ENCODE measurements at places on chromosomes 1 and 21.

- DNase-seq = no peak
Observed at GRCh38 chr1:152398812-152399698, 15.0 kb downstream of the CRNN start.

DNA sequence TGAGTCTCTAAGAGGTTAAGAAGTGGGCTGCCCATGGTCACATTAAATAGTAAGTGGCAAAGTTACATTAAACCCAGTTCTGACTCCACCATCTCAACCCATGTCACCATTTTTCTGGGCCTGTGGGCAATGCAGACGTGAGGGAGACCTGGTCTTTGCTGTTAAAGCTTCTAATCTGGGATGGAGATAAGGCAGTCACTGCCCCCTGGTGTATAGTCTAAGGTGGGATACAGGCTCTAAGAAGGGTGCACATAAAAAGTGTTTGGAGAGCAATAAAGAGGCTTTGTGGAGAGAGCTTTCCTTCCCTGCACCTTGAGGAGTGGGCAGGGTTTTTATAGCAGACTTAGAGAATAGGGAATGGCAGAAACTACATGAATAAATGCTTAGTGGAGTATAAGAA, 141.3 kb downstream of the ROR1 start:
- no peak for DNase-seq

DNA sequence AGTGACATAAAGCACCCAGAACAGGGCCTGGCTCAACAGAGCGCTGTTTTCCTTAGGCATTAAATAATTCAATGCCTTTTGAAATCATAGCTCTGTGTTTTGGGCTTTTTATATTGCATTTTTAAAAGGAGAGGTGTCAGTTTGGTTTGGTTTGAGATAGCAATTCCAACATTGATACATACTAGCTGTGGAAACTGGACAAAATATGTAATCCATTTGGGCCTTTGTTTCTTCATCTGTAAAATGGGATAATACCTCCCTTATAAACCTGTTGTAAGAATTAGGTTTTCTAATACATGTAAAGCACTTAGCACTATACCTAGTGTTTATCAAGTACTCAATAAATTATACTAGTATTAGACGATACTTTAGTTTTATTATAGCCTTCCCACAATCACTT, 8.7 kb upstream of the RAB4A start:
- no peak for DNase-seq

DNA sequence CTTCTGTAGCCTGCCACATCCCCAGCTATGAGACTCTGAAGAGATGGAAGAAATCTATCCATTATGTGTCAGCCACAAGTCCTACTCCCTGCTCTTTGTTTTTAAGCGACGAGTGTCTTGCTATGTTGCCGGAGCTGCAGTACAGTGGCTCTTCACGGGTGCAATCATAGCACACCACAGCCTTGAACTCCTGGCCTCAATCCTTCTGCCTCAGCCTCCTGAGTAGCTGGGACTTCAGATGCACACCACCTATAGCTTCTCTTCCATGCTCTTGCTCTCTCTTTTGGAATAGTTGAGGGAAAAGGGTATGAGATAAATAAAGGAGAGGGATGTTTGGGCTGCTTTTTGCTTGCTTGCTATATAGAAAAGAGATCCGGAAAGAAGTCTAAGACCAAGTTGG, 1.6 kb downstream of the TUFT1 start:
- no peak for DNase-seq

DNA sequence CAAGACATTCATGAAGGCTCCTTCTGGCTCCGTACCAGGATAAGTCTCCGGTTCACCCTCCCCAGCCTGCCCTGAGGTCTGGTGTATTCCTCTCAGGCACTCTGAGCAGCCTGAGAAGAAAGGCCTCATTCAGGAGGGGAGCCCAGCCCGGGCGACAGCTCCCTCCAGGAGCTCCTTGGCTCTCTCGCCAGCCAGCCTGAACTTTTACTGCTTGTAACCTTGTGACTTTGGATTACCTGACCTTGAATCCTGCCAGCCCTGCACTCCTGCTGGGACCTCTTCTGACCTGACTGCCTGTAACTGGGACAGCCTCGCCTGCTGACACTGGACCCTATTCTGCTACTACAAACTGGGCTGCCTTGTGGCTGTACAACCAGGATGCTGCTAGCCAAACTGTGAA, 65.8 kb downstream of the CD34 start:
- no peak for DNase-seq

DNA sequence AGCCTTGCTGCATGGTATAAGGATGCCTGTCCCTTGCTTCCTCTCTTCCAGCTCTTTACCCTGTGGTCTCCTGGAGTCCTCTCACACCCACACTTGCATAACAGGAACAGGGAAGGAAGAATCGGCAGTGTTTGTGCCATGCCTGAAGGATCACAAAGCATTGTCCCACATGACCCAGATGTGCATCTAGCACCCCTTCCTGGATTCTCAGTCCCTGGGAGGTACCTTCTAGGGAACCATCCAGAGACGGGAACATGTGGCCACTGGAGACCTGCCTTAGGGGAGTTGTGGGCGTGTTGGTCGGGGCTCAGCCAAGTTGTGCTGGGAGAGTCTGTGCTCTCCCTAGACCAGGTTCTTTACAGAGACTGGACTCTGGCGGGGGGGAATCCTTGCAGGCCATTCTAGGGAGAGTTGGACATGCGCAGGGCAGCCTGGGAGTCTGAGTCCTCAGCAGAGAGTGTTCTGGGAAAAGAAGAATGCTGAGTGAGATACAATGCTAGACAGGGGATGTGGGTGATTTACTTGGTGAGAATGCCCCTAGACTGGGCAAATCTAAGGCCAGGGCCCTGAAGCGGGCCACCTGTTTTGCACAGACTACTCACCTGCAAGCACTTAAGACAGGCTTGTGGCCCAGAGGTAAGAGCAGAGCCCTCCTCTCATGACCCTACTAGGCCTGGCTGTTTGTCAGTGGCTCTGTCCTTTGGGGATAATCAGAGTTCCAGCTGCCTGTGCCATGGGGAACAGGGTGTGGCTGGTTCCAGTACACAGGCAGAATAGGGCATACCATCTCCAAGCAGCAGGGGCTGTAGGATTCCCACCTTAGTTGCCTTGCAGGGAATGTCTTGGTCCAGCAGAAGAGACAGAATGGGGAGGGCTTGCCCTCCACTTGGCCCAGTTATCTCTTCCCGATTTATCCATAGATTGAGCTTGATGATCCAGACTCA, 89.8 kb downstream of the MAN1C1 start:
- DNase-seq = no peak

DNA sequence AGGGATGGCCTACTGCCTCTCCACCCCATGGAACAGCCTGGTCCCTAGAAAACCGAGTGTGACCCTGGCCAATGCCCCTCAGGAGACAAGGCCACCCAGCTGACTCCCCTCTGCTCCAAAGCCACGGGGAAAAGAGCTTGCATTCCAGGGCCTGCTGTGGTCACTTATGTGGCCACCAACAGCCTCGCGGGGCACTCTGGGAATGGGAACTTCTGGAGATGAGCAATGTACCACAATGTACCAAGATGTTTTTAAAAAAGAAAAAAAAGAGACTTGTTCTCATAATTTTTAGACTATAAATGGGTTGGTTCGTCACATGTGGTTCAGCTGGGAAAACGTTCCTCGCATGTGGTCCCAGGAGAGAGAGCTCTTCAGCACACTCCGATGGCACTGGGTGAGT, 62.8 kb downstream of the SLC66A1 start:
- DNase-seq = no peak

DNA sequence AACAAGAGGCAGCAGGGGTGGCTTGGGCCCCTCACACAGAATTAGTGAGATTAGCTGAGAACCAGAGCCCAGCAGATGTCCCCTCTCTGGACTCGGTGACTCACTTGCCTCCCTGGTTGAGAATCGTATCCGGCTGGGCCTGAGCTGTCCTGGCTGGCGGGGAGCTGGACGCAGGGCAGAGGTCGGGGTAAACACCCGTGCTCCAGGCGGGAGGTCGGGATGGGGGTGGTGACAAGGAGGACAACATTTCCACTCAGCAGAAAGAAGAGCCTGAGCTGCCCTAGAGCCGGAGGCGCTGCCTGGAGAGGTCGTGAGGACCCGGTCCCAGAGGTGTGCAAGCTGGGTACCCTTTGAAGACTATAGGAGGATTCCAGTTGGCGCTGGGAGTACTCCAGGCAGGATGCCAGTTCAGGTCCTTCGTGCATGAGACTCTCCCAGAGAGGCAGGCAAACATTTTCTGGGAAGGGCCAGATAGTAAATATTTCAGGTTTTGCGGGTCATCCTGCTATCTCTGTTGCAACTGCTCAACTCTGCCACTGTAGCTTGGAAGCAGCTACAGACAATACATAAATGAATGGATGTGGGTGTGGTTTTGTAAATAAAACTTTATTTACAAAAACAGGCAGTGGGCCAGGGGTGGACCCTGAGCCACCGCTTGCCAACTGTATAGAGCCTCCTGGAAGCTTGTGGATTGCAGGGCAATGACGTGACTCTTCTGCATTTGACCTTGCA, 116.8 kb upstream of the WNT4 start:
- DNase-seq = no peak

DNA sequence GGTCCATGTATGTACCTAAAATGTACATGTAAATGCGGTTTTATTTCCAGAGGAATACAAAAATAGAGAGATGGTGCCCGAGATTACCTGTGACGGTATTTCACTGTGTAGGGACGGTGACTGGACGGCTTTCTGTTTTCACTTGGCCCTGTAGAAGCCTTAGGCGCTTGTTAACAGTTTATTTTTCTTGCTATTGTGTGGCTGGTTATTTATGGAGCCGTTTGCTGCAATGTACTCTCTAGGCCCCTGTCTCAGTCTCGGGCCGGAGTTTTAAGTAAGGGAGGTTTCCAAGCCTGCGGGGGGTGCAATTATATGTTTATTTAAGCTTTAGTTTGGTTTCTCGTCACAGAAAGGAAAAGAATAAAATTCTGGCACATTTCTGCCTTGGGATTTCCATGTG, 413 bp downstream of the EFCAB7 start:
- DNase-seq = no peak
